NCI-H510A treated with DMSO at 0.1 percent for 48 hours (cell line): ENCODE measurements at places on chromosomes 2 and 18.

- no peak for DNase-seq
Measured at GRCh38 chr2:60550984-60551239, 2.5 kb downstream of the BCL11A start.

DNA sequence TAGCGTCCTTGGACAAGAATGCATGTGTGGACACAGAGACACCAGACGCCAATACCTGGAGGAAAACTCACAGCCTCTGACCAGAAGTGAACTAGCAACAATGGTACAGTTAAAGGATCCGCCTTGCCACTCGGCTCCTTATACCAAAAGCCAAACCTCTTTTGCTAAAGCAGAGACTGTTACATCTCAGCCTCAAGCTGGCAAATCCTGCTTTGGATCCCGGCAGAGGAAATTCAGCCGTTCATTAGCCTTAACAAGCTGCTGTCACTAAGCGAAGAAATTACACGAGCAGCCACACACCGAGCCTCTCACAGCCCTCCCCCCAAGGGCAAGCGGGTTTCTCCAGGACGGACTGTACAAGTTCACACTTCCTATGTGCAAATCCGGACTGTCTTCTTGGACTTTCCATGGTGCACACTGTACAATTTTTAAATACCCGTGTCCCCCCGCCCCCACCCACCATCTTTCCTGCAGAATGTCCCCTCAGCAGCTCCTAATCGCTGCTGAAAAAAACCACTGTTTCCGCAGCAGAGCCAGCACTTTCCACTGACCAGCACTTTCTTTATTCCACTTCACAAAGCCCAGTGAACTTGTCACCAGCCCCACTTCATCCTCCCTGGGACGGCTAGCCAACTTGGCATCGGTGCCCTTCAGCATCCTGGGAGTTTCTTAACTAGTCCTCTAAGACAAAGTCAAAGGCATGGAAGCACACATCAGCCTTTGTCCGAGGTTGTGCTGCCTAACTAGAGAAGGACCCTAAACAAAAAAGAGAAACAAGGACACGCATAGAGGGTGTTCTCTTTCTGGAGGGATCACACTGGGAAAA, 1.5 kb downstream of the KLF7 start:
- DNase-seq, result peak; percentile 17

GRCh38 chr2:241563031-241563507, 4.5 kb downstream of the BOK start:
- DNase-seq, result no peak

- DNase-seq, result no peak
Measured at GRCh38 chr2:140696449-140696848, 1434.4 kb downstream of the LRP1B start.

DNA sequence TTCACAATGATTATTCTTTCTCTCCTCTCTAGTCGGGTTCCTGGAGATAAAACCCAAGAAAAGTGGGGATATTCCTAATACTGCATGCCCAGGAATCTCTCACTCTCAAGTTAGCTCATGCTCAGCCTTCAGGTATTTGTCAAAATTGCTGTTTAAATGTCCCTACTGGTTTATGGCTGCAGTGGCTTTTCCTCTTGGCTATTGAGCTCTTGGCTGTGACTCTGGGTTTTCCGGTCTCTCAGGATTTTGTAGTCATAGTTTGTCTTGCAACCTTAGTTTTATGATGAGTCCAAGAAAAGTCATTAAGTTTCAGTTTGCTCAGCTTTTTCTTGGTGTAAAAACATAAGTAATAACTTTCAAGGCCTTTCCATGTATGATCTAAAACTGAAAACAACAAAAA, 820.7 kb upstream of the HS6ST1 start:
- DNase-seq, result no peak

DNA sequence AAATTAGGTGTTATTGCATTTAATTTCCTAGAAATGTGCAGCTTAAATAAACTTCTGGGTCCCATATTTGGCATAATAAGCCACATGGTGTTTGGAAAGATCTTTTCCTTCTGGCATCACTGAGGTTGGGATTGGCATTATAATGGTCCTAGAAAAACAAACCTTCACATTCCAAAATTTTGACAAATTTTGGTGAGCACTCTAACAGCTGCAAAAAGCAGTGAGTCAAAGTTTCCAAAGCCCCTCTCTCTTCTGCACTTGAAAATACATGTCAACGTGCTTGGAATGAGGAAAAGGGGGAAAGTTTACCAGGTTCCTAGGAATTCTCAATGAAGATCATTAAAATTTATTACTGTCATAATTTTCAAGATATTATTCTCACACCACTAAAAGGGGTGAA, 77.8 kb upstream of the STK17B start:
- DNase-seq, result no peak

DNA sequence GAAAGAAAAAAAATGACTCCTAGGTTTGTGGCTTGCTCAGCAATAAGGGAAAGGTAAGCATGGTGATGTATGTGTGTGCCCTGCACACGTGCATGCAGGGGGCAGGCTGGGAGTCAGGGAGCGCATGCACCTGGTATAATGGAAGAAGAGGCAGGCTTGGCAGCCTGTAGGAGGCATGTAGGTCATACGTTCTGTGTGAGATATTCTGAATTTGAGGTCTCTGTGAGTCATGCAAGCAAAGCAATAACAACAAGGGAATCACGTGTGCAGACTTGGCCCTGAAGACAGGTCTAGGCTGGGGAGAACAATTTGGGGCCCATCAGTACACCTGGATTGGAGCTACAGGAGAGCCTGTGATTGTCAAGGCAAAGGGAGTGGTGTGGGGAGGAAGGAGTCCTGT, 94.5 kb upstream of the TTC39C start:
- DNase-seq, result no peak

- DNase-seq, result no peak
Measured at GRCh38 chr18:58536534-58537271, 92.2 kb downstream of the ALPK2 start.

DNA sequence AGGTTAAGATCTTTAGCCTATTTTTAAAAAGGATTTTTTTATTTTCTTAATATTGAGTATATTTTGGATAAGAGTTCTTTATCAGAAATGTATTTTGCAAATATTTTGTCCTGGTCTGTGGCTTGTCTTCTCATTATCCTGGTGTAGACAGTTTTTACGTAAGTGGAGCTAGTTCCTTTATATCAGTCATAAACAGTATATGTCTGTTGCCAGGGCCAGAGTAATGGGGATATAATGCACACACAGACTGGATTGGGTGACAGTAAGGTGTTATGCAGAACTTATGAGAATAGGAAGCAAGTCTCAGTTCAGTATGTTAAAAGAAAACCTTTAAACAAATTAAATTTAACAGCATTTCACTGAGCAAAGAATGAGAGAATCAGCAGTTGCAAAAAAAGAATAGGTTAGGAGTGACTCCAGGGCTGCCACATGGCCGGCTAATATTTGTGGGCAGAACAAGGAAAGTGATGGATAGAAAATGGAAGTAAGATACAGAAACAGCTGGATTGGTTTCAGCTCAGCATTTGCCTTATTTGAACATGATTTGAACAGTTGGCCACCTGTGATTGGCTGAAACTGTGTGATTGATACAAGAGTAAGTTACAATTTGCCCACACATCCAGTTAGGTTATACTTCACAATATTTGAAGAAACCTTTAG, 61.1 kb upstream of the ZNG1B start:
- DNase-seq, result no peak

DNA sequence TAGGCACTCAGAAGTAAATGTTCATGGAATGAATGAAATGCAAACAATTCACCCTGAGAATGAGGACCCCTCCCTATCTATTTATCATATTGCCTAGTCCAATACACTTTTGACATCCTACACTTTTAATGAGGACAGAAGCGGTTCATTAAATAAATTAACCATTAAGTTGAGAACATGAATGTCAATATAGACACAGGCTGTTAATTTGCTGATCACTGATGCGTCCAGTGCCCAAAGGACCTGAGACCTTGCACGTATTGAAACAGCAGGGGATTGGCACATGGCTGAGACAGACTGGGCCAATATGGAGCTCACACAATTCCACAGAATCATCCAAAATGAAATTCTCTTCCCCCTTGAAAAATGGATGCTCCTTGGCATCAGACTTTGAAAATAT, 430.0 kb downstream of the SLC4A3 start:
- DNase-seq, result no peak

- no peak for DNase-seq
Measured at GRCh38 chr2:200034816-200035215, 79.4 kb downstream of the MAIP1 start.

DNA sequence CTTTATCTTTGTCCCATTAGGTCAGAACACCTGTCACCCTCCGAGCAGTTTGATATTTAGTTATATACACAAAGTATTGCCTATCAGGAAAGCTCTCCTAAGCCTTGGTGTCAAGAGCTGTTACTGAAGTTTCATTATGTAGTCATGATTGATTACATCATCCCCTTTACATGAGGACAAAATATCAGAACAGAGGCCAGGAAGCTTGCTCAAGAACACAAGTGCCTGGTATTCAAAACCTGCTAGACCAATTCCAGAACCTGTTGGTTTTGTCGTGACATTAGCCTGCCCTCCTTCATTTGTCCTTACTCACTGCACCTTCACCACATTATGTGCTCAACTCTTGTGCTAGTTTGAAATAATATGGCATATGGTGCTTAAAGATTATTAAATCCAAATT, 377.1 kb downstream of the CDH19 start:
- peak; percentile 74 for DNase-seq

- no peak for DNase-seq
Measured at GRCh38 chr2:205686783-205687640, 4.7 kb downstream of the NRP2 start.

DNA sequence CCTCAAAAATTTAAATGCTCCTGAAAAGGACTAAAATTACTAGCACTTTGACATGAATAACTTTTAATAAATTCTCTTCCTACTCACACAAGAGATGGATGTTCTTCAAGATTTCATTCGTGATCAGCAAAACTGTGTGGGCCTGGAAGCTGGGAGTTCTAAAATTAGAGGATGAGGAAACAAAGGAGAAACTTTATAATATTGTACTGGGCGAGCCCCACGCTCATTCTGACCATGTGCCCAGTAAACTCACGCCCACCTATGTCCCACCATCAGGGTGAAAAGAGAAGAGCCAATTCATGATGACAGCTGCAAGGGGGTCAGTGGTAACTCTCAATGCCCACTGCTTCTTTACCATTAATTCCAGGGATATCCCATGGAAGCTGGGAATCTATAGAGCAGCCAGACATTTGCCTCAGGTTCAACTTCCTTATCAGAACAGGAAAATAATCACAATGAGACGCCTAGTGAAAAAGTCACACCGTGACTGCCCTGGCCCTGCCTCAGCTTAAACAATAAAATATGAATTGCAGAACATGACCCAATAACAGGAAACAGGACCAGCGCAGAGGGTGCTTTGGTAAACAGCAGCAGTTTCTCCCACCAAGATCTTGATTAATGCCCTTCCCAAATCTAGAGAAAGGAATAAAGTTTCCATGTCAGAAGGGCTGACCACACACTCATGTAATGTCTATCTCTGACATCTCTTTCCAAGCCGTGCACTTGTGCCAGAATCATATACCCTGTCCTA, 438.6 kb downstream of the TXNL1 start:
- no peak for DNase-seq

- no peak for DNase-seq
Measured at GRCh38 chr2:198438331-198438730, 633.9 kb downstream of the PLCL1 start.

GRCh38 chr2:64812285-64812684, 158.6 kb upstream of the SERTAD2 start:
- DNase-seq, result no peak

- DNase-seq, result no peak
Measured at GRCh38 chr2:191615596-191615995, 62.3 kb upstream of the NABP1 start.

DNA sequence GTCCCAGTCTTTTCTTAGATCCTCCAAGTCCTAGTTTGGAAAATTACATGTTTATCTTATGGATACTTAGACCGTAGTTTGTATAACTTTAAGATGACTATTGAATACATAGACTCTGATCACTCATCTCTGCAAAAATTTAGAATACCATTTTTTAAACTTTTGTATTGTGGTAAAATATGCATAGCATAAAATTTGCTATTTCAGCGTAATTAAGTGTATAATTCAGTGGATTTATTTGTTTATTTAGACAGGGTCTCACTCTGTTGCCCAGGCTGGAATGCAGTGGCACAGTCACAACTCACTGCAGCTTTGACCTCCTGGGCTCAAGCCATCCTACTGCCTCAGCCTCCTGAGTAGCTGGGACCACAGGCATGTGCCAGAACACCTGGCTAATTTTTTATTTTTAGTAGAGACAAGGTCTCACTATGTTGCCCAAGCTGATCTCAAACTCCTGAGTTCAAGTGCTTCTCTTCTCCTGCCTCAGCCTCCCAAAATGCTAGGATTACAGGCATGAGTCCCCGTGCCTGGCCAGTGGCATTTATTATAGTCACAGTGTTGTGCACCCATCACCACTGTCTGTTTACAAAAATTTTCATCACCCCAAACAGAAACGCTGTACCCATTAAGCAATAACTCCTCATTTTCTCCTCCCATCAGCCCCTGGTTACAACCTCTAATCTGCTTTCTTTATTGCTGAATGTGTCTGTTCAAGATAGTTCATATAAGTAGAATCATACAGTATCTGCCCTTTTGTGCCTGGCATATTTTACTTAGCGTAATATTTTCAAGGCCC, 90.0 kb downstream of the MAP3K20 start:
- no peak for DNase-seq

GRCh38 chr2:40043641-40044040, 264.6 kb upstream of the THUMPD2 start:
- DNase-seq, result no peak

- DNase-seq, result no peak
Measured at GRCh38 chr2:236254001-236254400, 10.2 kb downstream of the ASB18 start.

- DNase-seq, result no peak
Measured at GRCh38 chr2:1638281-1638860, 105.9 kb downstream of the PXDN start.

GRCh38 chr2:138244501-138244925, 257.1 kb upstream of the SPOPL start:
- DNase-seq, result no peak

- DNase-seq, result no peak
Measured at GRCh38 chr2:27442920-27443282, 720 bp downstream of the KRTCAP3 start.

DNA sequence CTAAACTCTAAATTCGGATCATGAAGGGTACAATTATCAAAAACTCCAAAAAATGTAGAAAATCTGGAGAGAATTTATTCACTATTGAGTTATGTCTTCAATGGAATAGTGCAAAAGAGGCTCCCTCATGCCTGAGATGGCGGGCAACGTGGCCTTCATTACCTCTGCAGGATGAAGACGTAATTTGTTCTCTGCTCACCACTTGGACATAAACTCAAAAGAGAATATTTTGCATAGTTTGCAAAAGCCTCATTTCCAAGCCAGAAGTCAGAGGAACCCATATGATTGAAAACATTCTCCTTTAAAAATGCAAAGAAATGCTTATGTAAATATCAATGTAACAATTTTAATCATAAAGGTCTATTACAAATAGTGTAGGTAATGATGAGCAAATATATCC, 58.7 kb downstream of the SLC25A12 start:
- DNase-seq, result no peak

- DNase-seq, result no peak
Measured at GRCh38 chr2:237217995-237218616, 132.4 kb downstream of the COPS8 start.

GRCh38 chr2:69310111-69311023, 76.7 kb downstream of the GFPT1 start:
- no peak for DNase-seq
